KBM-7 (cell line): ENCODE measurements at places on chromosomes 3 and 15.
A peak's percentile ranks its signal among the peaks of the same experiment; 100 is the strongest.

GRCh38 chr15:61474796-61475195 is 245.7 kb upstream of the RORA start:
- no peak for DNase-seq

DNA sequence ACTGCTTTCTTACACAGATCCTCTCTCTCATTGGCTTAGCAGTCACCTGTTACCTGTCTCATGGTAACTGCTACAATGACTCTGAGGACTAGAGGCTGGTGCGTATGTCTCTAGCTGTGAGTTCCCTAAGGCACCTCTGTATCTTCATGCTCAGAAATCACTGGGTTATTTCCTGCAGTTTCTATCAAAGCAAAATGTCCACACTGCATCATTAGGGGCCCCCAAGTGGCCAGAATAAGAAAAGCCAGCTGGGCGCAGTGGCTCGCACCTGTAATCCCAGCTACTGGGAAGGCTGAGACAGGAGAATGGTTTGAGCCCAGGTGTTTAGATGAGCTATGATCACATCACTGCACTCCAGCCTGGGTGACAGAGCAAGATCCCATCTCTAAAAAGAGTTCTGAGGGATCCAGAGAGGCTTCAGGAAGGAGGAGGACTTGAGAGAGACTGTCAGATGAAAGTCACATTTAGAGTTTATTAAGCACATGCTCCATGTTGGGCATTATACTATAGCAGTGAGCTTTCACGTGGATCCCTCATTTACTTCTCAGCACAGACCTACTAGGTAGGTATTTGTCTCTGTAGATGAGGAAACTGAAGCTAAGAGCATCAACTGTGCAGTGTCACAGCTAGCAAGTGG is 2.3 kb upstream of the VPS18 start:
- DNase-seq, result peak; percentile 63

GRCh38 chr15:85828126-85828525 is 33.4 kb upstream of the KLHL25 start:
- DNase-seq, result peak; percentile 64

DNA sequence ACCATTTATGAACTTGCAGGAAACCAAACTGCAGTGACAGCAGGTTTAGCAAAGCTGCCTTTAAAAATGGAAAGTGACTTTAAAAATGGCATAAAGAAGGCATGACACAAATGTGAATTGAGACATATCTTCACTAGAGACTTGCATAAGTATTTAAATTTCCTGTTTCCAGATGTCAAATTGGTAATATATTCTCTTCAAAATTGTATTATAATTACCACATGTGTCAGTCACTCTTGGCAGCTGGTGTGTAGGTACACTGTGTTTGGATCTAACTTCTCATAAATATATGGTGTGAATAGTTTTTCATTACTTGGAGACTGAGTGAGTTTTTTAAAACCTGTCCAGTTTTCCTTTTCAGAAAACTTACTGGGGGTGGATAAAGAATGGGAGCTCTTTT is 636.2 kb upstream of the SGO1 start:
- DNase-seq, result no peak

DNA sequence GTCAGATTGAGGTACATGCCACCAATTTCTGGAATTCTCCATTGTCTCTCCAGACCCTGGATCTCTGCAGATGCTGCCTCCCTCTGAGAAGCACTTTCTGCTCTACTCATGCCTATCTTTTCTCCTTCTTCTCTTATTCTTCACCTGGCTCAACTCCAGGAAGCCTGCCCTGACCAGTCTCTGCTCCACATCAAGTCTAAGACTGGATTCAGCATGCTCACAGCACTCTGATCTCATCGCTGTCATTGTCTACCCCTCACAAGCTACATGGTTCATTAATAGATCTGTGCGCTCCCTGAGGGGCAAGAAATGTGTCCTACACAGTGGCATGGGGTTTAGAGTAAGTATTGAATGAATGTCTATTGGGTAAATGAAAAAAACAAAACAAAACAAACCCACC is 38.7 kb downstream of the CCR4 start:
- DNase-seq, result no peak

- peak; percentile 38 for DNase-seq
These were observed 72.0 kb upstream of the LSAMP start for GRCh38 chr3:116517308-116517707.

DNA sequence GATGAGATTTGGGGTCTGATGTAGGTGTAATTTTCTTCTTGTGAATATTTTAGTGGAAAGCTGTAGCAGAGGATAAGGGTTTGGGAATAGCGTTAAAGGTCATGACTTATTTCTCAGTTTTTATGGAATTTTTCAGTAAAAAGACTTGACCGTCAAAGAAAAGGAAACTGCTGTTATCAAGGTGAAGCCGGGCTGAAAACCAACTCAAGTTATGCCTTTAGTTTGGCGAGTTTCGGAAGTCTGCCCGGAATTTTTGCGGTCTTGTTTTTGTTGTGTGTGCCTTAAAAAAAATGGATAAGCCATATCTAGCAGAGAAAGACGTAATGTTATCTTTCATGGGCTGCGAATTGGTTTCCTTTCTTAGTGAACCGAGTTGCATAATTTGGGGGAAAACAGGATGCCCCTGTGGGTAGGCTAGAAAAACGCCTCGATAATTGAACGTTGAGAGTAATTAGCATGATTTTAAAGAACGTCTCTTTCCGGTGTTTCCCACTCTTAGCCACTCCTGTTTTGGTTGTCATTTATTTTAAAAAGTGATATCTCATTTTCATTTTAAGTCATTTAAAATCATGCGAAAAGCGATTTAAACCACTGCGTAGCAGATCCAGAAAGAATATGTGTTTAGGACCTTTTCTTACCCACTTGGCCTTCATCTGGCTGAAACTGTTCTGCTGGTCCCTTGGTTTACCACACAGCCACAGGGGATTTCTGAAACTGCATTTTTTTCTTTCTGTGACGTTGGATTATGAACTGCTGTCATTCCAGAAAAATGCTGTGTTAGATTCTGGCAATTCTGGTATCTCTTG is 1.1 kb downstream of the NFKBIZ start:
- DNase-seq, result peak; percentile 81

- peak; percentile 83 for DNase-seq
These were observed at the start of gene TWF2 for GRCh38 chr3:52238761-52239701. TSS of gene TWF2 (minus strand) at chr3:52239158. CDS start at chr3:52239016, 142 bp downstream.

DNA sequence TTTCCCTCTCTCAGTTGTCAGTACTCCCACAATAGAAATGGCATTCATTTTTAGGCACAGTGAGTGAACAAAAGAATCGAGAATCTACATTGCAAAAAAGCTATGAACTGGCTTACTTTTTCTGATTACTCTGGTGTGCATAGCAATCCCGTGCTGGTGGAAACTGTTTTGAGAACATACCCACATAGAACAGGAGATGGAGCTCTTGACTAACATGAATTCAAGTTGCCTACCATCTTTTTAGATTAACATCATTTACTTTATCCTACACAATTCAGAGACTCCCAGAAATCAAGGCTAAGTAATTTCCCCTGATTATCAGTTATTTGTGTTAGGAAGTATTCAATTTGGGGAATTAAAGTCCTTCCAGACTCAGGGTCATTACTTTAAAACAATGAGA is 326.6 kb downstream of the ARPP21 start:
- DNase-seq, result peak; percentile 36

- no peak for DNase-seq
These were observed 178.2 kb upstream of the ADAMTS9 start for GRCh38 chr3:64865839-64866570.

GRCh38 chr3:170811515-170811914 is 58.5 kb downstream of the RPL22L1 start:
- no peak for DNase-seq

DNA sequence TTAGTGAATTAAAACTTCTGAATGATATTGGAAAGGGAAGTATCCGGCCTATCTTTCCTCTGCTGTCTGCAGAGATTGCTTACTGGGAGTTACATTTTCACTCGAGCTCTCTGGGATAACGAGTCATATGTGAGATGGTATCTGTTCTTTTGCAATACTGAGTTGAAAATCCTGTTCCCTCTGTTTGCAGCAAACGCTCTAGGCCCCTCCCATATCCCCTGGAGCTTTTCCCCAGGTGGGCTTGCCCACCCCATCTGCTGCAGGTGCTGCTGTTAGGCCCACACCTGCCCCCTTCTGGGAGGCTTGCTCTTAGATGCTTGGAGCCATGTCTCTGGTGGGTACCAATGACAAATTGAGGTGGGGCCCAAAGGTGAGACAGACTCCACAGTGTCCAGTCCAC is 42.7 kb upstream of the MTMR10 start:
- DNase-seq, result no peak

- DNase-seq, result no peak
These were observed 11.9 kb downstream of the DNAJA4 start for GRCh38 chr15:78276064-78276943.

- no peak for DNase-seq
These were observed 3.3 kb downstream of the TPM1 start for GRCh38 chr15:63045879-63046278.

DNA sequence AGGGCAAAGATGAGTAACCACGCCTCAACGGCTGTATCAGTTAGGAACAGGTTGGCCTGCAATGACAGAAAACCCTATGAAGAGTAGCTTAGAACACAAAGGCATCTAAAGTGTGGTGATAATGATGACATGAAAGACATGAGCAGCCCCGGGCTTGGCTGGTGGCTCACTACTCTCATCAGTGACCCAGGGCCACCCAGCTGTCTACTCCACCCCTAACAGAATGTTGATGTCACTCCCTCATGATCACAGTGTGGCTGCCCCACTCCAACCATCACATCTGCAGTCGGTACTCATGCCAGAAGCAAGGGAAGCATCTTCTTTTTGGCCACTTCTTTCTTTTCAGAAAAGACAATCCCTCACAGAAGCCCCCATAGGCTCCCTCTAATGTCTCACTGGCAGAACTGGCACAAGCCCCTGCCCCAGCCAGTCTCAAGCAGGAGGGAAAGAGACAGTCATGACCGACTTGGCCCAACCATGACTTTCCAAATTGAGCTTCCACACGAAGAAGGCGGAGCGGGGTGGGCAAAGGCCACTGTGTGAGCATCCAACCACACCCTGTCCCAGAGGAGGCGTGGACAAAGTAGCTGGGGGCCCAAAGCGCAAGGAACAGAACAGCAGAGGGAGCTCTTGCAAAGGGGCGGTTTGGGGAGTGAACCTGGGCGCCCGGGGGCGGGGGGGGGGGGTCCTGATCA is 72.0 kb upstream of the IQSEC1 start:
- DNase-seq, result no peak

DNA sequence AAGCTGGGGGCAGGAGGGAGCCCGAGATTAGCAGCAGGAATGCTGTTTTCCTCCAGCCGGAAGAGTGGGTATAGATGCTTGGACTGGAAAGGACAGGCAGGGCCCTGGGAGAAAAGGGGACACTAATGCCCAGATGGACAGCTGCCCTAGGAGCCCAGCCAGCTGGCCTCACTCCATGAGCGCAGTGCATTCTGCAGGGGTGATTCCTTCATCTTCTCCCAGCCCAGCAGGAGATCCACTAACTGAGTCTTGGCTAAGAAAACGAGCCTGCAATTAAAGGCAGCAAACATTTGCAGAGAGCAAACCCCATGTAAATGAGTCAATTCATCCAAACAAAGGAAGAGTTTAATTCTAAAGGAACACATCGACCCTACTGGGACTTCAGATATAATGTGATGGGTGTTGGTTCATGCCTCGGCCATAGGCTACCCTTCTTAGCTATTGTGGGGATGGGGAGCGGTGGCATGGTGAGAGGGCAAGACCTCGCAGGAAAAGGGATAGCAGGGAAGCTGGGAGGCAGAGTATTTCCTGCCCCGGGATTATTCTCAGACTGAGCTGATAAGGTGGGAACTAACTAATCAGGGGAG is 13.3 kb upstream of the MINAR1 start:
- DNase-seq, result no peak

DNA sequence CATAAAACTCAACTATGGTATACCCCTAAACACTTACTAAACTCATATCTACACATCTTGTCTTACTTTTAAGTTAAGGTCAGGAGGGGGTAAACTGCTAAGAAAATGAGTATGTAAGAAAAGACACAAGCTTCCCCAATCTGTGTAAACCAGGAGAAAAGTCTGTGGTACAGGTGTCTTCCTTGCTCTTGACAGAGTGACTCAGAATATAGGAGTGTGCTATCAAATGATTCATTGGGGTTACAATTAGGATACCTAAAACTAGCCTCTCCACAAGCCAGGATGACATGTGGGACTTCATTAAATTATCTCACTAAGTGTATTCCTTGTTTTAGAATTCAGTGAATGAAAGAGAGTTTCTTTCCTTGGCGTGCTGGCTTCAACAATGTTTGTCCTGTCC is 274.8 kb downstream of the BBX start:
- no peak for DNase-seq

GRCh38 chr3:89964347-89964746 is 856.9 kb downstream of the EPHA3 start:
- DNase-seq, result no peak

DNA sequence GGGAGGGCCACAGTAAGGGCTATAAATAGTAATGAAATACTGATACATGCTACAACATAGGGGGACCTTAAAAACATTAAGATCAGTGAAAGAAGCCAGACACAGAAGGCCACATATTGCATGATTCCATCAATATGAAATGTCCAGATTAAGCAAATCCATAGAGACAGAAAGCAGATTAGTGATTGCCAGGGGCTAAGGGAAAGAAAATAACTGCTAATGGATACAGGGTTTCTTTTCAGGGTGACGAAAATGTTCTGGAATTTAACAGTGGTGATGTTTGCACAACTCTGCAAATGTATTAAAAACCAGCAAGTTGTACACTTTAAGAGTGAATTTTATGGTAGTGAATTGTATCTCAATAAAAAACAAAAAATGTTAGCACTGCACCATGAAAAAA is 37.0 kb downstream of the PIK3R4 start:
- DNase-seq, result no peak

DNA sequence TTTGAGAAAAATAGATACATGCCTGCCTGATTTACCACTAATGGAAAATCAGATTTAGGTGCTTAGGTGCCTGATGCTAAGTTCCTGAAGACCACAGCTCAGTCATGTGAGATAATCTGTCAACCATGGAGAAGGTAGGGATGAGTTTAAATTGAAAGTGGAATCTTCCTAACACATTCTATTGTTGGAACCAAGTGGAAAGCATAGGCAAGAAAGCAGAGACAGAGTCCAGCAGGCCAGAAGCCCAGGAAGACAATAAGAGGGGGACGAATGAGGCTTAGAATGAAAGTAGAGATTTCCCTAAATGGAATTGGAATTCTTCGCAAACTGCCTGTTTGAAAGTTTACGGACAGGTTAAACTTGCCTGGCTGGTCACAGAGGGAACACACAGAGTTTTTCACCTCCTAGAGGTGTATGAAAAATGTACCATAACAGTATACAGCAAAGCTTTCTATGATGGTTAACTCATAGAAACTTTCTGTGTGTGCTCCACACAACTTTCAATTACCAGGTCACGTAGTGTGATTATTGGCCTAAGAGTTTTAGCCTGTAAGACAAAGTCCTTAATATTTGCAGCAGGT is 453.8 kb upstream of the KCNMB2 start:
- DNase-seq, result no peak

GRCh38 chr15:45594835-45595530 is 7.8 kb downstream of the BLOC1S6 start:
- DNase-seq, result no peak

DNA sequence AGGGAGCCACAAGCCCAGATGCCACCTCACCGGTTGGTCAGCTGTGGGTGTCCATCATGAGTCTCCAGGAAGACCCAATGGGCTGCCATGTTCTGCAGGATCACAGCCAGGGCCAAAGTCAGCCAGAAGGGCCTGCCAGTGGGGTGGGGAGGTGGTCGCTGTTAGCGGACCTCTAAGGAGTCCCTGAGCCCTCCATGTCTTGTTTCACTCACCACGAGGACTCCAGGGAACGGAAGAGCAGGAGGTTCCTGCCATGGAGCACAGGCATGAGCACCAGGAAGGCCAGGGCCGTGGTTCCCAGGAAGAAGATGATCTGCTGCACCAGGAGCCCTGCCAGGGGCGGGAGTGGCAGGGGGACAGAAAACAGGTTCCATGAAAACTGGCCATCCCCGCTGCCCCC is 8.6 kb downstream of the ISLR start:
- DNase-seq, result no peak

GRCh38 chr3:134134240-134134639 is 104.5 kb upstream of the SLCO2A1 start:
- DNase-seq, result no peak
